ENCODE measurements at places on chromosomes 2 and 18. TPM values are rescaled to one million over a fixed set of nuclear protein-coding genes. Genes with fewer than 3 reads are reported as not detected.
A peak's percentile ranks its signal among the peaks of the same experiment; 100 is the strongest.

DNA sequence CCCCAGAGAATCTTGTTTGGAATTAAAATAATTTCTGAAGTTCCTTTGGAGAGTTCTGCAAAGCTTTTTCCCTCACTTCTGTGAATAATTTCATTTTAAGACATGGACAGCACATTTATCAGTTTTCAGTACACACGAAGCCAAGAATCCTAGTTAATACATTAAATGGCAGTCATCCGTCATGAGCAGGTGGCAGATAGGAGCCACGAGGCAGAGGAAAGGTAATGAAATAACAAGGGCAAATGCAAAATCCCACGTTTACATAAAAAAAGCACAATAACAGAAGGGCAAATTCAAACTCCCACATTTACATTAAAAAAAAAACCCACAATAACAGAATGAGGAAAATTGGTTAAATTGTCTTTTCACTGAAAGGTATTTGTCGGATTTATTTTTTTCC, 25.9 kb upstream of the SNTG2 start:
- DNase-seq: no peak

The LOXHD1 gene
- total RNA-seq: not detected

DNA sequence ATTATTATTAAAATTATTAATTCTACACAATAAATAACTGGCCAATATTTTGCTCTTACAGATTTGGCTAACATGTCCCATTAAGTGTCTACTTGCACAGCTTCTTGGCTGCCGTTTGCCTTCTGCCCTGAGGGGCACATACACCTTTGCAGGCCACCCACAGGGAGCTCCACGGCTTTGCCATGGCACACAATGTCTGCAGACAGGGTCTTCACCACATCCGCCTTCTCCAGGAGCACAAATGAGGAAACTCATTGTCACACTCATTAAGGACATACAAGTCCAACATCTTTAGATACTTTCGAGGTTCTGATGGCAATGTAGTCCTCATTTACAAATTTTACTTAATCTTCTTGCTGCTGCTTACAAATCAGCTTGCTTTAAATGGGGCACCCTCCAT, 45.6 kb downstream of the LONRF2 start:
- no peak for DNase-seq

The IL18RAP gene
- total RNA-seq: not detected

- no peak for DNase-seq
These were observed 2.9 kb upstream of the OTOF start for GRCh38 chr2:26480566-26481423.

GRCh38 chr2:197919487-197919886, 115.1 kb downstream of the PLCL1 start:
- no peak for DNase-seq

DNA sequence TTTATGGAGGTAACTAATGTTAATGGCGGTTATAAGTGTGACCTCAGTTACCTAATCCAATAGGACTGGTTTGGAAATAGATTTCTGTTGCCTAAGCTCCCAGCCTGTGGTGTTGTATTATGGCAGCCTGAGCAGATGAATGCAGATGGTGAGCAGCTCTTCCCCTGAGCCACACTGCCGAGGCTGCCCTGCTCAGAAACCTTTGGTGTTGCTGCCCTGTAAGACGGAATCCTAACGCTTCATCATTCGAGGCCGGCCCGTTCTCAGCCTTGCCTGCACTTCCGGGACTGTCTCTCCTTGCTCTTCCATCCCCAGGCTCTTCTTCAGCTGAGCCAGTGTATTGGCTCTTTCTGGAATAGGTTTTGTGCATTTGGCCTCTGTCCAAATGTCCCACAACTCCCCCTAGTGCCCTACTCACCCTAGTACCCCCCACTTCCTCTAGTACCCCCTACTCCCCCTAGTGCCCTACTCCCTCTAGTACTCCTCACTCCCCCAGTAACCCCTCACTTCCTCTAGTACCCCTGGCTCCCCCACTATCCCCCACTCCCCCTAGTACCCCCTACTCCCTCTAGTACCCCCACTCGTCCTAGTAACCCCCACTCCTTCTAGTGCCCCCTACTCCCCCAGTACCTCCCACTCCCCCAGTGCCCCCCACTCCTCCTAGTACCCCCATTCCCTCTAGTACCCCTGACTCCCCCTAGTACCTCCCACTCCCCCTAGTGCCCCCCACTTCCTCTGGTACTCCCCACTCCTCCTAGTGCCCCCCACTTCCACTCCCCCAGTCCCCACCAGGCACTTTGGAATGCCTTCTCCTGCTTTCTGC, 106.0 kb upstream of the TAF1B start:
- no peak for DNase-seq

GRCh38 chr2:173872714-173873113, 92.5 kb downstream of the SP3 start:
- DNase-seq: peak; percentile 86
